ENCODE measurements at places on chromosomes 4 and X.

DNA sequence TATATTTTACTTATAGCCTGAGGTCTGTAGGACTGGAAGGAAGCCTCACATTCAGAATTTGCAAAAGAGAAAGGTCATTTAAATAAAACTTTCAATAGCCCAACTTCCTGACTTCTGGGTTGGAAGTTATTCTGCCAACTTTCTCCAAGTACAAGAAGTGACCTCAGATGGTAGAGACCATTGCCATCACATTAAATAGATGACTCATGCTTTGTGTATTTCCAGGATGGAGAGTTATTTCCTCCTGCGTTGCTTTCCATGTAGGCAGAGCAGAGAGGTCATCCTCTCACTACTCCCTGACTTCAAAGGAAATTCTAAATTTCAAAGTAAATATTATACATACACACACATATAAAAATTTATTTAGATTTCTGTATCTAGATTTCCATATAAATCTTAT, 73.0 kb upstream of the NR3C2 start:
- DNase-seq = peak; percentile 52

- DNase-seq = no peak
Measured at GRCh38 chr4:104941661-104942062, 205.0 kb upstream of the TET2 start.

DNA sequence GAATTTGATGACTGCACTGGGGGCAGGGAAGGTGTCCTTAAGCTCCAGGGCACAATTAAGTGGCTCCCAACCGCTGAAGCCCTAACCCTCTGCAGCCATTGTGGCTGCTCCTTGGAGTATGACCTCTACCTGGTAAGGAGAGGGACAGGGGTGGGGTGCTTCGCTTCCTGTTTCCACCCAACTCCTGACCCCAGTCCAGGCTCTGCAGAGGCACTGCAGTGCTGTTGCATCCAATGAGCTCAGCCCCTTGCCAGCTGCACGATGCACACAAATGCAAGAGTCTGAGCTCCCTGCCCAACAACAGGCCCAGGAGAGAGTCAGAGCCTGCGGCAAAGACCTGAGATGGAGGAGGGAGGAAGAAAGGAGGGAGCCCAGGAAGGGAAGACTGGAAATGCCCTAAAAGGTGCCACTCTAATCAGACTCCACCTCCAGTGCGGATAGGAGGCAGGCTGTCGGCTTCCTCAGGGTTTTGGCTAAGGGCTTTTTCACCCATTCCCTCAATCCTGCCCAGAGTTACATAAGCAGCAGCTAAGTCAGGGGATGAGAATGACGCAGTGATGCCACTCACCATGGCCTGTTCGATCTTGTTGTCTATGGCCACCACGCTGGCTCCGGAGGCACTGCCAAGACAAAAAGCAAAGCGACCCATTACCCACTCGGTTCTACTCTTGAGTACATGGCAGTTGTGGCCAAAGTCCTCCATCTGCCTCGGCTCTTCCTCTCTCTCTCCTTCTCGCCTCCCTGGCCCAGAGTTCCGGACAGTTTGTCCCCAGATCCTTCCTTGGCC, 60.1 kb downstream of the TSC22D3 start:
- peak; percentile 16 for DNase-seq

- DNase-seq = no peak
Measured at GRCh38 chr4:25723409-25723808, 67.8 kb downstream of the SLC34A2 start.

DNA sequence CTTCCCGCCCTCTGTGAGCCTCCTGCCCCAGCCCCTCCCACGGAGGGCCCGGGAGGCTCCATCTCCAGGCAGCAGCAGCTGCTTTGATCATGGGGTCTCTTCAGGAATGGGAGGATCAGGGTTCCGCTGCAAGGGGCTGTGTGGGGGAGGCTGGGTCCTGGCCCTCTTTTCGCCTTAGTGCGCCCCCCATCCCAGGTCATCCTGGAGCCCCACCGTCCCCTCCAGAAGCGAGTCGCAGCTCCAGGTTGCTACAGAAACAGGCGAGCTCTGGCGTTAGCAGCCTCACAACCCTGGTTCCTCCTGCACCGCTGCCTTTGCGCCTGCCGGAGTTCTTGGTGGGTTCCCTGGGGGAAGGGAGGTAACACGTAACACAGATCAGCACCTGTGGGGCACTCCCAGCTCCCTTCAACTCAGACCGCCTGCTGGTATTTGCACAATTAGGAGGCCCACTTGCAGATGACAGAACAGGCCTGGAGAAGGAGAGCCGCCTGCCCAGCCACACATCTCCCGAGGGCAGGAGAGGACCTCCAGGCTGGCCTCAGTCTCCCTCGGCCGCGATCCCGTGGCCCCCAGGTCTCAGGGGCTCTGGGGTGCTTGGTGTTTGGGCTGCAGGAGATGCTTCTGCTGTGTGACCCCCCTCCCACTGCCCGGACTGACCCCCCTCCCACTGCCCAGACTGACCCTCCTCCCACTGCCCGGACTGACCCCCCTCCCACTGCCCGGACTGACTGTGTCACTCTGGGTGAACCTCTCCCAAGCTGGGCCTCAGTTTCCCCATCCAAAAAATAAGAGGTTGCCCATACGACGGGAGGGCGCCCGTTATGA, 64.2 kb upstream of the ADRA2C start:
- DNase-seq = no peak

DNA sequence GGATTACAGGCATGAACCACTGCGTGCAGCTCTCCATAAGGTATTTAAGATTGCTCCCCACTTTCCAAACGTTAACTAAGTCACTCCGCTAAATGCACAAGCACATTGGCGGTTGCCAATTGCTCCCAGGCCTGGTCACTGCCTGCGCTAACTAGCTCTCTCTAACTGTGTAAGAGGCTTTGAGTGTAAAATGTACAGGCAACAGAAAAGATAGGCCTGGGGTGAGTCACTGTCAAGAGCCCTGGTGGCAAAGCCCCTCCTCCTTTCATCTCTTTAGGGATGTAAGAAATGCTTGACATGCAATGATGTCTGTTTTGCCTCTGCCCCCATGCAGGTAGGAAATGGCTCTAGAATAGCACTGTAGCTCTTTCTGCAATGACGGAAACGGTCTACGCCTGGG, 329.7 kb upstream of the GATB start:
- no peak for DNase-seq

GRCh38 chr4:35500812-35501211, 743.5 kb downstream of the ARAP2 start:
- DNase-seq = no peak

GRCh38 chrX:10286195-10286594, 129.4 kb downstream of the CLCN4 start:
- no peak for DNase-seq

DNA sequence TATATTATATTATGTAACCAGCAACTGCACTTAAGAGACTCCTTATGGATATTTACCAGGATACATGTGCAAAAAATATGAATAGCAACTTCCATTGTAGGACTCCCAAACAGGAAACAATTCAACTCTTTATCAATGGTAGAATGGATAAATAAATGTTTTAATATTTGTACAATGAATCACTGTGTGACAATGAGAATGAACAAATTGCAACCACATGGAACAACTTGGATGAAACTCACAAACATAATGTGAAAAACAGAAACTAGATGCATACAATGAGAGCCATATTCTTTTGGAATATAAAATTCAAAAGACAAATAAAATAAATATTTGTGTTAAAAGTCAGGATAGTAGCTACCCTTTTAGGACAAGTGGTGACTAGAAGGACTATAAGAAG, 1015.7 kb downstream of the TECRL start:
- DNase-seq = no peak

- peak; percentile 27 for DNase-seq
Measured at GRCh38 chrX:47483306-47484268, 565 bp upstream of the ZNF41 start.

DNA sequence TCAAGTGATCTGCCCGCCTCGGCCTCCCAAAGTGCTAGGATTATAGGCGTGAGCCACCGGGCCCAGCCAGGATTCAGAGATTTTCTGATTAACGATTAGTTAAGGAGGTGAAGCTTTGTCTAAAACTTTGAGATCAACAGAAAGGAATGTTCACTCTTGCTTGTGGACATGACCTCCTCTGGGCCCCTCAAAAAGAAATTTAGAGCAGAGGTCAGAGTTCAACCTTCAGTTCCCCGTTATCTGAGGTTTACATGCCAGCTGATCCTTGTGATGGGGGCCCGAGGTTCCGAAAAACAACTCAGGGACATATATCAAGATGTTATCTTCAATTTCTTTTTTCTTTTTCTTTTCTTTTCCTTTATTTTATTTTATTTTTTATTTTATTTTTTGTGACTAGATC, 54.6 kb downstream of the DDX3X start:
- DNase-seq = no peak

- no peak for DNase-seq
Measured at GRCh38 chr4:126182336-126182735, 867.6 kb downstream of the FAT4 start.

GRCh38 chr4:38666766-38667084, 2.7 kb downstream of the KLF3 start:
- DNase-seq = no peak

DNA sequence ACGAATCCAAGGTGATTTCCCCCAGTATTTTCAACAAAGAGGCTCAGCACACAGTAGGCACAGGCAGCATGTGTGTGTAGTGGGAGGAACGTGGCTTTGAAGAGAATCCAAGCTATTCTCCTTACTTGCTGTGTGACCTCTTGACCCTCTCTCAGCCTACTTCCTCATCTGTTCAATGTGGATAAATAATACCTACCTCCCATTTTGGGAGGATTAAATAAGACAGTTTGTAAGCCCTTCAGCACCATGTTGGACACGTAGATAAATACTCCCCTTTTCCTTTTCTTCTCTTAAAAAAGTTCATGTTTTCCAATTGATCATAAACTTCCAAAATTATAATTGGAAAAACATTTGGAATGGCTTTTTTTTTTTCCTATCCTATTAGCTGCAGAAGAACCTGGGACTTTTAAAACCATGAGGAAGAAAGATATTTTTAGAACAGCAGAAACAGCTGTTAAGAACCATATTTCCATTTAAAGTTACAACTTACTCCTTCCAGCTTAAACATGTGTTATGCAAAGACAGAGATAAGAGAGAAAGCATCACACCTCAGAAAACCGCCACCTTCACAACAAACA, 56.1 kb upstream of the TMEM131L start:
- peak; percentile 8 for DNase-seq

GRCh38 chr4:1060121-1060520, 48.7 kb downstream of the FGFRL1 start:
- no peak for DNase-seq

- no peak for DNase-seq
Measured at GRCh38 chr4:31156221-31156620, 436.1 kb downstream of the PCDH7 start.

DNA sequence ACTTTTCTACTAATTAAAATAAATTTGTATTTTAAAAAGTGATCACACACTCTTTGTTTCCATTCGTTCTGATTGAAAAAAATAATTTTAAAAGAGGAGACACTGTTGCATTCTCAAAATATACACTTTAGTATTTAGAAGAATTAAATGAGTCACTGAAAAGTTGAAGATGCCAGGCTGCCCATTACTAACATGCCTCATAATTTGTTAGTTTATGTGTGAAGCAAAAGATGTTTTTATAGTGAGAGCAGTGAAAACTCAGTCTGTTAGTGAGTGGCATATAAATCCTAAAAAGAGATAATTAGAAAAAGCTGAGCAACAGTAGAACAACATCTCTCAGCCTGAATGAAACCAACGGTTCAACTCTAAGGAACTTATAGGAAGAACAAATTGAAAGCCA, 143.4 kb downstream of the CDS1 start:
- DNase-seq = peak; percentile 29

GRCh38 chrX:48761674-48762471, at the start of gene GLOD5:
Gene GLOD5 (plus strand): TSS chrX:48761747. CDS start chrX:48761791, 44 bp downstream.
- no peak for DNase-seq

GRCh38 chr4:54400188-54400587, 171.1 kb downstream of the PDGFRA start:
- no peak for DNase-seq

GRCh38 chr4:2175990-2176698, 65.8 kb downstream of the HAUS3 start:
- DNase-seq = no peak
